ENCODE measurements at places on chromosomes 5 and 9. TPM values are rescaled to one million over a fixed set of nuclear protein-coding genes. Genes with fewer than 3 reads are reported as not detected.

GRCh38 chr5:56585999-56586691, 229.2 kb upstream of the MAP3K1 start:
- DNase-seq = no peak

DNA sequence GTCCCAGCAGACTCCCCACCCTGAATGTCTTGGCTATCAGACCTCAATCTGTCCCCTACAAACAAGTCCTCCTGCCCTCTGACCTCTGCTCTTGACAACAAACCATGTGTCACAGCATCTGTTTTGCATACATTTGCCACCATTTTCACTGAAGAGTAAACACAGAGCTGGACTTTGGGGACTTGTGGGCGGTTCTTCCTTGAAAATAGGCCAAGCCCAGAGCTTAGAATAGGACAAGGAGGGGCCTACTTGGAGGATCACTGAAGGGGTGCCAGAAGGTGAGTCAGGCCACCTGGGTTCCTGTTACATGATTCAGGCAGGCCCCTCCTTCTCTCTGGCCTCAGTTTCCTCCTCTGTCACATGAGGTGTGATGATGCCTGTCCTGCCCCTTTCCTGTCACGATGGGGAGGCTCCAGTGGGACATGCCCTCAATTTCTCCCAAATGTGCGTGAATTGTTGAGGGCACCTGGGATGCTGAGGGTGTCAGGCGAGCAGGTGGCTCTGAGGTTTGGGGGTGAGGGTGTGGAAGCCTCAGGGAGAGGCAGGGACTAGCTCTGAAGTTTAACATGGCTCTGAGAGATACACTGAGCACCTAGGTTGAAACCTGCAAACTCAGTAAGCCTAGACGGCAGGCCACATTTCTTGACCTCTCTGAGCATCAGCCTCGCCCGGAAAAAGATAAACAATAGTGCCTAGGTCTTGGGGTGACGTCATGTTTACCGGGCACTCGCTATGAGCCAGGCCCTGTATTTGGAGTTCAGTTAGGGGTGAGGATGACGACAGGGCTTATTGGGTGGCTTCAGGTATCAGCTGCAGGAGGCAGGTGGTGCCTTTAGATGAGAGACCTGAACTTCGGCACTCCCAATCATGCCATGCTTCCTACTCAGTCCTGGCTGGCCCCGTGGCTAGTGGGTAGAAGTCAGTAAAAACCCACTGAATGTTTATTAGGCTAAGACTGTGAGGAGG, 107.6 kb upstream of the PITX1 start:
- no peak for DNase-seq

DNA sequence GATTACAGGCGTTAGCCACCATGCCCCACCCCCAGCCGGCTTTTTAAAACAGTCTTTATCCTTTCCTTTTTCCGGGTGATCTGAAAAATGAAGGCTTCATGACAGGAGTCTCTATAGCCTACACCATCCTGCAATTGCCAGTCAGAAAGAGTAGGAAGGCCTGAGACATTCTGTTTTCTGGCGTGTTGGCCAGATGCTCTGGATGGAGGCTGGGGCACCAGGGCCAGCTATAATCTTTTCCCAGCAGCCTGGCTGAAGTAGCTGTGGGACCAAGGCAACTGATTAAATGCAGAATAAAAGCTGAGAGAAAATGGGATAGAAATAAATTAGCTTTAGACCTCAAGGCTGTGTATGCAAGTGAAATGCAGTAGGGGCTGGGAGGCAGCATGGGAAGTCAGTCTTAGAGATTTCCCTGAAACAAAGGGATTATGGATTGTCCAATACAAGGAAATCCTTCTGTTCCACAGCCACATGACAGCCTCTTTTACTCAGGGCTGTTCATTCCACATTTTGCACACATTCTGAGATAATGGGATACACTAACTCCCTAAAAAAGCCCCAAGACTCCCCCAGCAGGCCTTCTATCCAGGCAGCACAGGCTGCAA, 116.0 kb upstream of the LRRTM2 start:
- DNase-seq = no peak

DNA sequence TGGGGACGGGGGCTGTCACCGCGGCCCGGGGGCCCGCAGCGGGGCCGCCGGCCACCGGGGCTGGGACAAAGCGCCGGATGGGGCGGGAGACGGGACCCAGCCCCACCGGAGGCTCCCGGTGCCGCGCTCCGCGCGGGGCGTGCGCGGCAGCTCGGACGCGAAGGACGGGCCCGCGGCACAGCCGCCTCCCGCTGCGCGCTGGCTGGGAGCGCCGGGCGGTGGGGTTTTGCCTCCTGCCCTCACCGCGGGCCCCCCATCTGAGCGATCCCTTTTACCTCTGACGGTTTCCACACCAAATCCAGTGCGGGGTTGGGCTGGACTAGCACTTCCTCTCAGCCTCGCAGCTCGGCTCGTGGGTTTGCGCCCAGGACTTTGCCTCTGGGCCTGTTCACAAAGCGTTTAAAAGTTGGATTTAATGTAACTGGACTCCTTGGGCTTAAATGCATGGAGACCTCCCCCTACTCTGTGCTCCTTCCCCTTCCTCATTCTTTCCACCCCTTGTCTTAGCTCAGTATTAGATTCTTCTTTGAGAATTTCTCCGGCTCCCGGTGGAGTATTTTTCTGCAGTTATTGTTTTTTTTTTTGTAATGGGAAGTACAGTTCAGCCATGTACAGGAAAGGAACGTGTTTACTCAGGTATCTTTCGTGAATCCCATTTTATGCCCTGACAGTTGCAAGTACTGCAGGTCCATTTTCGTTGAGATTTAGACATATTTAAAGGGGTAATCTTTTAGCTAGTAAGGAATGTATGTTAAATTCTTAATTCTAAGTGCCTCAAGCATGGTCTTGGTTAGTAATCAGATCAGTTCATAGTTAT, 691 bp downstream of the FCHO2 start:
- DNase-seq = peak; percentile 34

GRCh38 chr9:117231012-117231411, 183.8 kb downstream of the ASTN2 start:
- no peak for DNase-seq

- no peak for DNase-seq
Observed at GRCh38 chr5:168304349-168304748, 12.9 kb downstream of the WWC1 start.

DNA sequence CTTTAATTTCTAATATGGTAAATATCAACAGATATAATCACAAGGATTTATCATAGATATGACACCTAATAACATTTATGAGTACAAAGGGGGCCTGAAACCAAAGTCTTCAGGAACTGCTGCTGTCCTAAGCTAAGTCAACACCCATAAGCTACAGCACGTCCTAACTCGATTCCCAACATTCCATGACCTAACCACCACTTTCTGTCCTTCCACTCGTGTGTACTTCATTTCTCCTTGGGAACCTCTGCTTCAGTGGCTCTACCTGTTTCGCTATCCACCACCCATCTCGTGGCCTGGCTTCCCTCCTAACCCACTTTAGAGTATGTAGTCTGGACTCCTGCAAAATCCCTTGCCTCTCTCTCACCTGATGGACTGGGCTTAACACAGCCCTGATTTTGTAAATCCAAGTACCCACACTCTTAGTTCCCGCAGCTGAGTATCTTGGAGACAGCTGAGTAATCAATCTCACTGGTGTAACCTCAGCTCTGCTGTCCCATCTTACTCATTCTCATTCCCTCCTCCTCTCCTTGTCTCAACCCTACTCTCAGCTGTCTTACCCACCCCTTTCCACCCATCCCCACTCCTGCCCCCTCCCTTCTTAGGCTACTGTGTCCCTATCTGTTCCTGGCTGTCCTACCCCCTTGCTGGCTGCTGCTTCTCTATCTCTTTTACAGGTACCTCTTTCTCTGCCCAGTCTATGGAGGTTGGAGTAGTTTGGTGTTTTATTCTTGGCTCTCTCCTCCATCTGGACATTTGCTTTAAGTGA, 101.8 kb downstream of the MAST4 start:
- no peak for DNase-seq

- no peak for DNase-seq
Observed at GRCh38 chr5:113759505-113759904, 246.0 kb downstream of the YTHDC2 start.

DNA sequence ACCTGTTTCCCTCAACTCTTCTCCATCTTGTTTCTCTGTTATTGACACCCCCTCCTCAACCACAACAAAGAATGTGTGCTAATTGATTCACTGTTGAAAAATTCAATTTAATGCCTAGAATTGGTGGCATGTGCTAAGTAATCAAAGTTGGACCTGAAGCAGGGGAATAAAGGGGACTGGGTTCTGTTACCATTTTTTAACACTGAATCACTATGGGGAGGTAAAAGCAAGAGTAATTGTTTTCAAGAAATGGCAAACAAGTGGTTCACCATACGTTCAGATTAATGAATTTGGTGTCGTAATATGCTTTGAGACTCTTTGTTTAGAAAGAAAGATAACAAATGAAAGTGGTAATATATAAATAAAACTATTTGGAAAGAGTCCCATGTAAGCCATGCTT, 17.0 kb upstream of the SSBP2 start:
- no peak for DNase-seq

DNA sequence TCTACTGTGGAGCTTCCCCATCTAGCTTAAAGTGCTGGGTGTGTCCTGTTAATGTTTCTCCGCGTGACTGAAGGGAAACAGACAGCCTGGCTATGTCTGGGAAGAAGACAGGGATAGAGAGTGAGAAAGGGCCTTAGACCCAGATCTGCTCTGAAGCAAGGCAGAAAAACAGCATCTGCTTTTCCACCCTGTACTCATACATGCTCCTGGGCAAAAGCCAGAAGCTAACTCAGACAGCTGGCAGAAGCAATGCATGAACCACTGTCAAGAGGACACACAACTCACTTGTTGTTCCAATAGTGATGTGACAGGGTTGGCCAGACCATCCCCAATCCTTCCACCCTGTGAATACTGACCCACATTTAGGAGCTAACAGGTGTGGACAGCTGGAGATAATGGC, 63.3 kb downstream of the DPYSL3 start:
- no peak for DNase-seq

DNA sequence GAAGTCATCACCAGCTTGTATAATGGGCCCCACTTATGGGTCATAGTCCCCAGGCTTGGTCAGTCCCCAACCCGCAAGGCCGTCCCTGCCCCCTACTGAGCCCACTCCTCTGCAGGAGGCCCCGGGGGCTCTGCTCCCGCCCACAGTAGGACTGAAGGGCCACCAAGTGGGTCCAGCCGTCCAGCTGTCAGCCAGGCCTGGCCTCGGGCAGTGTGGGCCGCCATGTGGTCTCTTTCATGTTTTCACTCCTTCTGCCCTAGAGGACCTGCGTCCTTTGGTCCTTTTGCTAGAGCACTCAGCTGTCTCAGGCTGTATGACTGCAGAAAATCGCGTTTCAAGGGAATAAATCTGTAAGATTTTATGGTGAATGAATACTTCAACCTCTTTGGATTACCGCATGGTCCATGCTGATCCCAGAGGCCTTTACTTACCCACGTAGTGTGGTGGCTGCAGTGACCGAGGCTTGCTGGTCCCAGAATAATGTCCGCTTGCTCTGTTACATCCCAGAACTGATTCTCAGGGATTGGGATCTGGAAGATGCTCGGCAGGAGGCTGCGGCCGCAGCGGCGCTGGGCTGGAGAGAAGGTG, 105.7 kb upstream of the FAM120A start:
- DNase-seq = no peak

- no peak for DNase-seq
Observed at GRCh38 chr9:135980926-135981630, 19.9 kb upstream of the UBAC1 start.

DNA sequence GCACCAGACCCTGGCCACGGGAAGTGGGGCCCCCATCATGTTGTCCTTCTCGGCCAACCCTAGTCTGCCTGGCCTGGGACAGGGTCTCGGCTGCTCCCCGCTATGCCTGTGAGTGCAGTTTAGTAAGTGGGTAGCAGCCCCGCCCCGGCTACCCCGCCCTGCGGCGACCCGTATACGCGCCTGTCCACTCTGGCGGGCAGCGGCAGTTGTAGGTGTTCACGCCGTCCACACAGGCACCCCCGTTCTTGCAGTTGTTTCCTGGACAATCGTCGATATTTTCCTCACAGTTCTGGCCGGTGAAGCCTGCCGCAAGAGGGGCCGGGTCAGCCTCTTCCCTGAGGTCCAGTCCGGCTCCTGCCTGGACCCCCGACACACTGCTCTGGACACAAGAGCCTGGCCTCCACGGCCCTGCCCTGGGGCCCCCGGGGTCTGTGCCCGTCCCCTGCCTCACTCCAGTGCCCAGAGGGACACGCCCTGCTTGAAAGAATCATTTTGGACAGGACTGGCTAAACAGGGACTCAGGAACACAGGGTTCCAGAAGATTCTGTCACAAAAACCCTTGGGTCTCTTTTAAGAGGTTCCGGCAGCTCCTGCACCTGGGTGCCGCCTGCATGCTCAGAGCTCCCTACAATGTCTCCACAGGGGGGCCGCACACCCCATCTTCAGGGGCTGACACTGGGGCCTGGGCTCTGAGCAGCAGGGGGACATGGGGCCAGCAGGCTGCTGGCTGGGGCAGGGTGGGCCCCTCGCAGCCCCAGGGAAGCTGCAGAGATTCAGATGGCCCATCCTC, 26.4 kb downstream of the NOTCH1 start:
- no peak for DNase-seq

DNA sequence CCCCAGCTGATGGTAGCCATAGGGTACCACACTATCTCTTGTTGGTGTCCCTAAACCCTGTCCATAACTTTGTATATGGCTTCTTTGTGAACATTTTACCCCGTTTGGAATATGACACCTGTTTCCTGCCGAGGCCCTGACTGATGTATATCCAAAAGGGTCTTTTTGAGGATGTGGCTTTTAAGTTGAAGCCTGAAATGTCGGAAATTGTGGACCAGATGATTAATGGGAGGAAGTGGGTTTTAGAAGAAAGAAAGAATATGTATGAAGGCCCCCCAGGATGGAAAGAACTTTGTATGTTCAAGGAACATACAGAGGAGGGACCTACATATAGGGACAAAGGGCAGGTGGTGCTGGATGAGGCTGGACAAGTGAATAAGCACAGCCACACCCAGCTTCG, 16.7 kb upstream of the TNFSF8 start:
- no peak for DNase-seq

DNA sequence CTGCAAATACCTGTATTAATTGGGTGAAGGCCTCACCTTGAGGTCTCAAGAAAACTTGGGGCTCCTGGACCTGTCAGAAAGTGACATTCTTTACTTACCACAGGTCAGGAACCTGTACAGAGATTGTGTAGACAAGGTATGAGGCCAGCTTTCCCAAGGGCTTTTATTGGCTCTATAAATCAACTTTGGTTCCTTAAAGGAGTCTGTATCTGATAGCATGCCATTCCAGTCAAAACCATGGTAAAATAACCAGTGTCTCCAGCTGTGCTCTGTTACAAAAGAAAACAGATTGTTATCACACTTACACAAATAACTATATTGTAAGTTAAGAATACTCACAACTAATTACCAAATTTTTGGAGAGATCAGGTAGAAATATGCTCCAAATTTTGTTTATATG, 64.5 kb downstream of the COL15A1 start:
- no peak for DNase-seq

- DNase-seq = no peak
Observed at GRCh38 chr5:89095341-89095740, 212.4 kb upstream of the MEF2C start.

- no peak for DNase-seq
Observed at GRCh38 chr9:16396389-16396788, 474.1 kb downstream of the BNC2 start.

PCDHGC5 gene
- 1.1 TPM for total RNA-seq

SOHLH1 gene
- total RNA-seq = not detected

KIF12 gene
- 3.0 TPM for total RNA-seq

HTR1A gene
- 0.46 TPM for total RNA-seq

NR2F1 gene
- 0.34 TPM for total RNA-seq

ABITRAM gene
- total RNA-seq = 6.0 TPM

IFNB1 gene
- not detected for total RNA-seq

PIP5K1B gene
- total RNA-seq = 5.2 TPM

NDOR1 gene
- total RNA-seq = 40.3 TPM

FSTL4 gene
- 5.0 TPM for total RNA-seq

PTGR1 gene
- 51.8 TPM for total RNA-seq

Data from WTC11 (cell line).